ENCODE measurements at places on chromosomes 2 and 18.

DNA sequence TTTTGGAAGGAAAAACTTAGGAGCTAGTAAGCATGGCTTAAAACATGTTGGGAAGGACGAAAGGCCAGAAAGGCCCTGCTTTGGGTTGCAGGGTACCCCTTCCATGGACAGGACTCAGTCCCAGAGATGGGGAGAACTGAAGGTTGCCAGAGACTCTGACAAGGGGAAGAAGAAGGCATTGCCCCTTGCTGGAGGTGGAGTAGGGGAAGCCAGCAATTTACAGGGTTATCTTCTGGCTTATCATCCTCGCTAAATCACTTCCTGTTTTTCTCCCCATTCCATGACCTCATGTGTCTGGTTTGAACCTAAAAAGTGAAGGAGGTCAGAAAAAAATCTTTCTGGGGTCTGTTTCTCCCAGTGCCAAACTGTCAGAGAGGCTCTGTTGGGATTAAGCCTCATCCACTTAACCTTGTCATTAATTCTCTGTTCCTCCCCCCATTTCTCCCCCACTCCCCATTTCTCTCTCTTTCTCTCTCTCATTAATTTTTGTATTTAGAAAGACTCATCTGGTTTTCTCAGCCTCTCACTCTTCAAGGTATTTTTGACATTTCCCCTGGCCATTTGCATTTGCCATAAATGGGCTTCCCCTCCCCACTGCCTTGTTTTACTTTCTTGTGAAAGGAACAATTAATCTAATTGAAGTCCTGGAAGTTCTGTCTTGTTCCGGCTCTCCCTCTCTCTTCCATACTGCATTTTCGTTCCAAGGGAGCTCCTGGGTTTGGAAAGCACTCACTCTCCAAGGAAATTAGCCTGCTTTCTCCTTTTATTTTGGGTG lies 17.4 kb downstream of the NRP2 start:
- DNase-seq = no peak

DNA sequence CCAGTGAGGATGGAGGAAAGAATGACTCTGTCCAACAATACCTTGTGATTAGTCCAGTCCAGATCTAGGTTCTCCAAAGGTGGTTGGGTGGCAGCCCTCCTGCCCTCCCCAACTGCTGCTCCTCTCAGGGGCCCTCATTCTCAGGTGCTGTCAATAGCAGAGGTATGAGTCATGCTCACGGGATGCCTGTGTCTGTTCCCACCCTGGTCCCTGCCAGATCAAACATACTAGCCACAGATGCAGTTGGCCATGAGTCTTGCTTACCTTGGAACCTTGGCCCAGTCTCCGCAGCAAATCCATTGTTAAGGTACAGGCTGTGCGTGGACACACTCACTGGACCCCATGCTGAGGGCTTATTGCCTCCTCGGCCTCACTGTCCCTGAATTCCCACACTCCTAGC lies 24.9 kb upstream of the RPIA start:
- DNase-seq = no peak

GRCh38 chr2:96687711-96688640 lies 45.4 kb downstream of the FER1L5 start:
- DNase-seq = no peak

DNA sequence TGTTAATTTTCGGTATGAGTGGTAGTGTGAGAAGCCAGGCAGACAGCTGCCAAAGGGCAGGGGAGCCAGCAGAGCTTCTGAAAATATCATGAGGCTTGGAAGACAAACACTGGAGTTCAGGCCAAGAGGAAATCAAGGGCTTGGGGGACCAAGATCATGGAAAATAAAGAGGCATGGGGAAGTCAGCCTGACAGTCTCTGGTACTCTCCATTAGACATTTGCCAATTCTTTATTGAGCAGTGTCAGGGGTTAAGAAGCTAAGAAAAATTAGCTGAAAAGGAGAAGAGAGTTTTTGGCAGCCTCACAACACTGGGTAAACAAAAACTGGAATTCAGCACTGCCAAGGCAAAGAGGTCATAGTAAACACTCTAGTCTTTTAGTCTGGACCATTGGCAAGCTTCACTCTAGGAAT lies 612.7 kb downstream of the EPHA4 start:
- DNase-seq = peak; percentile 73

- peak; percentile 70 for DNase-seq
These were observed 132.8 kb downstream of the THADA start for GRCh38 chr2:43462866-43463641.

GRCh38 chr2:18925296-18925695 lies 335.9 kb upstream of the NT5C1B start:
- no peak for DNase-seq

GRCh38 chr2:85665264-85665937 lies 2.6 kb downstream of the SFTPB start:
- DNase-seq = no peak

GRCh38 chr18:57657542-57657941 lies 35.9 kb upstream of the NARS1 start:
- no peak for DNase-seq

- no peak for DNase-seq
These were observed 2.4 kb upstream of the CTDP1 start for GRCh38 chr18:79677221-79677620.

DNA sequence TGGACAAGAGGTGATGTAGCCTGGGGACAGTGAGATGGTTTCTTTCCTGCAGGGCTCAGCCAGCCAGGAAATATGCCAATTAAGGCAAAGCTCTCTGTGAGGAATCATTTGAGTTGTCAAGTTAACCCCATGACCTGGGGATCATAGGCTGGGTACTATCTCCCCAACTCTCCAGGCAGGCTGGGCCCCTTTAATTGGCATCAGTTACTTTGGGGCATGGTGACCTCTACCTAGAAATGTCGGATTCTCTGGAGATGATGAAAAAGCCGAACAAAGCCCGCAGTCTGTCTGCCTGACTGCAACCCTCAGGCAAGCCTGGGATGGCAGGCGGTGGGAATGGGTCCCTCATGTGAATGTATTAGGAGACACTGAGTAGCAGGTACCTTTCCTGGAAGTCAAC lies 193.5 kb upstream of the SMAD2 start:
- no peak for DNase-seq

DNA sequence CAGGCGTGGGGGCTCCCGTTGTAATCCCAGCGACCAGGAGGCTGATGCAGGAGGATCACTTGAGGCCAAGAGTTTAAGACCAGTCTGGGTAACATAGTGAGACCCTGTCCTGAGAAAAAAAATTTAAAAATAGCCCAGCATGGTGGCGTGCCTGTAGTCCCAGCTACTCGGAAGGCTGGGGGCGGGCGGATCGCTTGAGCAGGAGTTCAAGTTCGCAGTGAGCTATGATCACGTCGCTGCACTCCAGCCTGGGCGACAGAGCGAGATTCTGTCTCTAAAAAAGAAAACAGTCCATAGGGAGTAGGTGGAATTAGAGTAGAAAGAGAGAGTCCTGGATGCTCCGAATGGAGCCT lies 325 bp upstream of the TTLL4 start:
- no peak for DNase-seq

DNA sequence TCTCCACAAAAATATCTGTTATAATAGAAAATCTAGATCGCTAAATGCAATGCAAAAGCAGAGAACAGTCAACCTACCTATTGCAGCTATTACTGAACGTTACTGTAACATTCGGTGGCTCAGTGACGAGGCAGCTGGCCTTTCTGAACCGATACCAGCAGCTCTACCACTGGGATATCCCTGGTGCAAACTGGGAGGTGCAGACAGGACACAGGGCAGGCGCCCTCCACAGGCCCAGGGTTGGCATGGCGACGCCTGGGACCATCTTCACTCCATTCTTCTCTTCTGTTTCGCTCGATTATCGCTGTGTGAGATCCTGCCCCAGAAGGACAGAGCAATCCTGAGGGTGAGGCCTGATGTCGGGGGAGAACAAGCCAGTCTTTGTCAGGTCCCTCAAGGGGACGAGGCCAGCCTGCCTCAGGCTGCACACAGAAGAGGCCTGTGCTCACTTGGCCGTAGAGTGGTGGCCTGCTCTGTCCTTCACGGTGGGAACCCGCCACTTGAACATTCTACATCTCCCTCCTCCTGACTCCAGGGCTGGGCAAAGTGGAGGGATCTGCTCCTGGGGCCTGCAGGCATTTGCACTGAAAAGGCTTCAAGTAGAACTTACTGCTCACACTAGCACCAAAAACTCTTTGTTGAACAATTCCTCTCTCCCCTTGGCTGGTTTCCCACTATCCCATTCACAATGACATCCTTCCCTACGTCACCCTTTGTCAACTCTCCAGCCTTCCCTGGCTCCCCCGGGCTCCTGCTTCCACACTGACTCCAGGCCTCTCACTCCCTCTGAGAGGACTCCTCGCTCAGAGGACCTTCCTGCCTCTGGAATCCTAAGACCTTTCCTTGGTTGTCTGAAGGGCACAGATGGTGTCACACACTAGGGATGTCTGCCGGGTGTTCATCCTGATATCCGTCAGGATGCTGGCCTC lies 49.7 kb downstream of the CYRIA start:
- DNase-seq = no peak

- no peak for DNase-seq
These were observed 204.9 kb upstream of the ACVR2A start for GRCh38 chr2:147639891-147640290.

GRCh38 chr2:23207871-23208270 lies 177.1 kb upstream of the KLHL29 start:
- DNase-seq = no peak

DNA sequence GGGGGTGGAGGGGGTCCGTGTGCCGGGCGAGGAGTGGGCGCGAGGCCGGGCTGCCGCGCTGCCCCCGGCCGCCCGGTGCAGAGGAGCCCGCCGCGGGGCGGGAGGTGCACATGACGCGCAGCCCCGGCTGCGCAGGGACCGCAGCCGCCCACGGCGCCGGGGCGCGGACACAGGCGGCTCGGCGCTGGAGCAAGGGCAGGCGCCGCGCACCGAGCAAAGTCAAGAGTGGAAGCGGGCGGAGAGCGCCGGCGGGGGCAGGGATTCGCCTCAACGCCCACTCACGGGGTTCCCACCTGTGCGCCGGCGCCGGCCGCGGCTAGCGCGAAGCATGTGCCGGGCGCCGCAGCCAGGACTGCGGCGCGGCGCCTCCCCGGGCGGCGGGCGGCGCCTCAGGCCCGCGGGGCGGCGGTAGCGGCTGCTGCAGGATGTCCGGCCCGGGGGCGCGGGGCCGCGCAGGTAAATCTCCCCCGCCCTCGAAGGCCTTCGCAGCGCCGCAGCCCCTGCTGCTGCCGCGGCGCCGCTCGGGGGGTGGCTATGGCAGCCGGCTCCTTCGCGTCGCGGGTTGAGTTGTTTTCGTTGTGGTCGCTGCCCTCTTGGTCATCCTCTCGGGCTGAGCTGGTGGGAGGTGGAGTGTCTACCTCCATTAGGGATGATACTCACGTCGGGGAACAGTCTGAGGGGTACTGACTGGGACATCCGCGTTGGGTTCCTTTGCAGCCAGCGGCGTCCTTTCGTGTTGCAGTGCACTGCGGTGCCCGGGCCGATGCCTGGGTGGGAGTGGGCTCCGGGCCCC lies 216.3 kb upstream of the DTNA start:
- peak; percentile 78 for DNase-seq

- DNase-seq = no peak
These were observed 445.7 kb upstream of the FANCL start for GRCh38 chr2:58686776-58687175.

GRCh38 chr2:97950329-97951154 lies 45.2 kb downstream of the TMEM131 start:
- DNase-seq = no peak

DNA sequence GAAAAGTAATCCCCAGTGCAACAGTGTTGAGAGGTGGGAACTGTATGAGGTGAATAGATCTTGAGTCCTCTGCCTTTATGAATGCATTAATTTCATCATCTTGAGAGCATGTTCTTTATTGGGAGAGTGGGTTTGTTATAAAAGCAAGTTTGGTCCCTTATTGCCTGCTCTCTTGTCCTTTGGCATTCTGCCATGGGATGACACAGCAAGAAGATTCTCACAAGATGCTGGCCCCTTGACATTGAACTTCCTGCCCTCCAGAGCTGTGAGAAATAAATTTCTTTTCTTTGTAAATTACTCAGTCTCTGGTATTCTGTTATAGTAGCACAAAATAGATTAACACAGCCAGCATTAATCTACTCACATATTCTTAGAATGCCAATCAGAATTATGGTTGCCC lies 108.6 kb downstream of the EHBP1 start:
- DNase-seq = no peak

- DNase-seq = no peak
These were observed 8.2 kb upstream of the FAM98A start for GRCh38 chr2:33607251-33607721.

DNA sequence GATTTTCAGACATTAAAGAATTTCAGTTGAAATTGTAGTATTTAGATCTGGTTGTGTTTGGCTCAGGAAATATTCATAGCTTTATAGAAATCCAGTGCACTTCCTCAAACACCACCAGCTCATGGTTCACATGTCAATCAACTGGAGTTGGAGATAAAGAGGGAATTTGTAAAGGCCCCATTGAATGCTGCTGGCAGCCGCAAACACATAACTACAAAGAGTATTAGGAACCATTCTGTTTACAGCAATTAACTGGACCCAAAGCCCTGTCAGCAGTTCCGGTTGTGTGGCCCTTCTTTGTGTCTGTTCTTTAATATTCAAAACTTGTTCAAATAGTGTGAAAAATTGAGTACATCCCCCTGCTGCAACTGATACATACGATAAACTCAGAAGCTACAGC lies 107.4 kb upstream of the LRRTM4 start:
- no peak for DNase-seq

DNA sequence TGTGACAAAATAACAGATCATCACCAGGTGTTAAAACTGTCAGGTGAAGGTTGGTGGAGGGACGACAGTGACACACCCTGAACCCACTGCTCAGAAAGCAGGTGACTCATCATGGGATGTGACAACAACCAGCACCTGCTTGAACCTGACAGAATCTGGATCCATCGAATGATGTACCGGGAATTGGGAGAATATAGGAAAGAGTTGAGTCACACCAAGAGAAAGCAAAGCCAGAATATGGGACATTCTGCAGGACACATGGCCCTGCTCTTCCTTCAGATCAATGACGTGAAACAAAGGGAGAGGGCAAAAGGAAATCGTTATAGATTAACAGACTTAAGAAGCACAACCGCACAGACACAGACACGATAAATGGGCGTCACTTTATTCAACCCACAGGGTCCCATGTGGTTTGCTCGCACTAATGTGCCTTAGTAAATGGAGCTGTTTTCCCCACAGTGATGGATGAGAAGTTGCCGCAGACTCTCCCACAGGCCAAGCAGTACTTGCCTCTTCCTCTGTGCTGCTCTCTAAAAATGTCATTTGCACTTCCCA lies 100.1 kb downstream of the CRACDL start:
- no peak for DNase-seq

DNA sequence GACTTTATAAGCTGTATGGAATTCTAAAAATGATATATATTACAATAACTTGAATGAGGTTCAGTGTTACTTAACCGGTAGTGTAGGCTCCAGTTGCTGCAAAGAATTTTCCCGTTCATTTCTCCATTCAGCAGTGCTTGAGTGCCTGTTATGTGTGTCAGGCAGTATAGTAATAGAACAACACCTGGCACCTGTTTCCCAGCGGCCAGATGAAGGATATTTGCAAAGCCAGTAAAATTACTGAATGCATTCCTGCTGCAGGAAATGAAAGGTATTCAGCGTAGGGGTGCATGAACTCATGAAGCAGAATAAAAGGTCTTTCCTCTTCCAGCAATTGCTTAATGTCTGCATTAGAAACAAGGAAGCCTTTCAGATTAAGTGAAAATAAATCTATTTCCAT lies 18.8 kb downstream of the YPEL5 start:
- no peak for DNase-seq

All from COR-L47 (cell line).